CD4-positive, alpha-beta T cell treated with Interleukin-1 beta for 1 hour (primary cell): ENCODE measurements at places on chromosomes 12 and 14.

GRCh38 chr12:75177997-75178396 lies 31.6 kb downstream of the KCNC2 start:
- no peak for DNase-seq

GRCh38 chr14:97697772-97698171 lies 900.6 kb downstream of the VRK1 start:
- DNase-seq = peak; percentile 49

- no peak for DNase-seq
Observed at GRCh38 chr12:93614917-93615596, 42.6 kb downstream of the SOCS2 start.

DNA sequence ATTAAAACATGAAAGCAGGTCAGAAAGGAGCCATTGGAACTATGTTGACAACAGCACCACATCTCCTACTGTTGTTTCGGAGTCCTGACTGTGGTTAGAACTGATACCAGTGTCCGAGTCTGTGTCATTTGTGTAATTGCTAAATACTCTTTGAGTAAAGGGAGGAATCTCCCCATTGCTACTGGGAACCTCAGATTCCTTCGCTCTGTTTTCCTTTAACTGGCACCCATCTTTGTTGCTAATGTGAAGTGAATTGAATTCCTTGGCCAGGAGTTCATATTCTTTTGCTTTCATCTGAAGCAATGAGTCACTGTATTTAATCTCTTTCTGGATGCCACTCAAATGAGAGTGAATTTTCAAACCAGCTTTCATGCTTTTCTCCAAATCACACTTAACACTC lies 31.5 kb downstream of the RASSF9 start:
- no peak for DNase-seq

DNA sequence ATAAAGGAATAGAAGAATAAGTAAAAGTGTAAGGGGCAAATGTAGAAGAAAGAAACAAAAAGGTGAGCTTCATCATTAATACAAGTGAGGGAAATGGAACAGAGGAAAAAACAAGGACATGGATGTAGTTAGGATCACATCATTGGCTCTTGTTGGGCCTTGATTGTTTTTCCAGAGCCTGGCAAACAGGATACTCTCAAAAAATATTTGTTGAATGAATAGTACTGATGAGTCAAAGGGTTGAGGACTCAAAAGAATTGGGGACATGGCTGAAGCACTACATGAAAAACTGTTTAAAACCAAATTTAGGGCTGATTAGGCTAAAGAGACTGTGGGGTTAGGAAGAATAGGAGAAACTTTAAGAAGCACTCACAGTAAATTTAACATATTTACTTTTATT lies 11.4 kb upstream of the SRP54 start:
- no peak for DNase-seq

- no peak for DNase-seq
Observed at GRCh38 chr12:79252358-79253075, 387.9 kb downstream of the SYT1 start.

GRCh38 chr12:101743724-101744472 lies 4.6 kb upstream of the SYCP3 start:
- DNase-seq = peak; percentile 85

DNA sequence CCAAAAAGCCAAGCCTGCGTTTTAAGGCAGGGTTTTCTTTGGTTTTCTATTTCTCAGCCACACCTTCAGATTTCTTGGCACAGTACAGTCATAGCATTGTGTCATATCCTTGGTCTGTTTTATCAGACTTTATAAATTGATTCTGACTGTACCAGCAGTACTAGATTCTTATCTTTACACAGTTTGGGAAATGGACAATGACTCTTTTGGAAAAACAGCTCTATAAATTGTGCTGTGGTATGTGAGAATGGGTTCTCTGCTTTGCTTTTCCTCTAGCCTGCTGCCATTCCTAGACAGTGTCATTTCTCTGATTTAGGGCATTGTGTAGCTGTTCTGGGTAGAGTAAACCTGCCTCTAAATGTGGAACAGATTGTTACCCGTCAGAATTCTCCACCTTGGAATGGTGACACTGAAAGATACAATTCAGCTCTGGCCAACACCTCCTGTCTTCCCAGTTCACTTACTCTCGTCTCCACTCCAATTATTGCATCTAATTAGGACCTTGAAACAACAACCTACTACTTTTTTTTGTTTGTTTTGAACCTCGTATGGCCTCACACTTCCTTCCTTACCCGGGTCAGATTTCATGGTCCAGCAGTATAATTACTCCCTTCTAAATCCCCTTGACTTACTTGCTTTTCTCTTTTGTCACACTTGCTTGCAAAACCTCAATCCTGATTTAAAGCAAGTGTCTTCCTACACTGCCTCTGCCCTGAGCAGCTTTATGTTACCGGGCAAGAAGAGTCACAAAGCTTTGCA lies 226.3 kb downstream of the ERC1 start:
- no peak for DNase-seq

- DNase-seq = no peak
Observed at GRCh38 chr14:52080808-52081755, 12.2 kb upstream of the NID2 start.

GRCh38 chr14:33207467-33208017 lies 268.9 kb downstream of the NPAS3 start:
- DNase-seq = no peak

- no peak for DNase-seq
Observed at GRCh38 chr12:67966560-67966959, 22.7 kb upstream of the IFNG-AS1 start.

- DNase-seq = no peak
Observed at GRCh38 chr12:84913129-84913515, 523 bp upstream of the SLC6A15 start.

DNA sequence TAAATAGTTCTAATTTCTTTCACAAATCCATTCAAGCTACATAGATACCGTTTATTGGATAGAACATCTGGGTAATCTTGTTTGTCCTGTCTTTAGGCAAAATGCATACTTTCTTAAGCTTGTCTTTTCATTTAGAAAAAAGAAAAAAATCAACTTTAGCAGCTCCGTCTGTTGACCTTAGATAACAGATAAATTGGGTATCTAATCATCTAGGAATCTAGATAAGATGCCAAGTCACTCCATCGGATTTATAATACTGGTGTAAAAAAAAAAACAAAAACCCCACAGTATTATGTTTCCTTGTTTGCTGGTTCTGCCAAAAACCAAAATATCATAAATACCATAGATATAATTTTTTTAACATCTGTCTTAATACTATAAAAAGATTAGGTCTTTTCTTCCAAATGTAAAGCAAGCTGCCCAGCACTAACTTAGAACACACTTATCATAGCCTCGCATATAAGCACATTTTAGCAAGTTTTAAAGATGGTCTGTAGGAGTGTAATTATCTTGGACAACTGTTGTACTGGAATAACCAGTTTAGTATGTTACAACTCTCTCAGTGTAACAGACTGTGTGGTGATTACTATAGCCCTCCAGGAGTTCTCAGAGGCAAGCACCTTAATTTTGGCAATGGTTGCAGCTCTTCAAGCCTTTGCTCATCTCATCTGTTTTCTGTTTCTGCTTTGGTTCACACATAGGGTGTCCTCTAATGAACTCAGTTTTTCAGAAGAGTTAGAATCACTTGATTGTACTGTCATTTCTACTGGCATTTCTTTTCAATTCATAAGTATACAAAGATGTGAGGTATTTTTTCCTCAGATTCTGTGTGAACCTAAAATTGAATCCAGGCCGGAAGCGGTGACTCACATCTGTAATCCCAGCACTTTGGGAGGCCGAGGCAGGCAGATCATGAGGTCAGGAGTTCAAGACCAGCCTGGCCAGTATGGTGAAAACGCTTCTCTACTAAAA lies 83.1 kb downstream of the ANO6 start:
- no peak for DNase-seq

GRCh38 chr12:108857158-108857407 lies 300 bp downstream of the SSH1 start:
- DNase-seq = no peak

- no peak for DNase-seq
Observed at GRCh38 chr14:70451874-70452273, at the start of gene ADAM21. TSS of gene ADAM21 (plus strand) at chr14:70452174. CDS start at chr14:70457500, 5,326 bp downstream.

GRCh38 chr14:92880351-92880750 lies 42.6 kb upstream of the CHGA start:
- DNase-seq = no peak

- no peak for DNase-seq
Observed at GRCh38 chr12:59734371-59734770, 138.5 kb downstream of the SLC16A7 start.

- no peak for DNase-seq
Observed at GRCh38 chr12:19222558-19222957, 93.0 kb downstream of the PLEKHA5 start.

- peak; percentile 48 for DNase-seq
Observed at GRCh38 chr12:93742110-93742934, 65.1 kb downstream of the CRADD start.

GRCh38 chr12:67630373-67631088 lies 18.0 kb upstream of the DYRK2 start:
- peak; percentile 89 for DNase-seq

DNA sequence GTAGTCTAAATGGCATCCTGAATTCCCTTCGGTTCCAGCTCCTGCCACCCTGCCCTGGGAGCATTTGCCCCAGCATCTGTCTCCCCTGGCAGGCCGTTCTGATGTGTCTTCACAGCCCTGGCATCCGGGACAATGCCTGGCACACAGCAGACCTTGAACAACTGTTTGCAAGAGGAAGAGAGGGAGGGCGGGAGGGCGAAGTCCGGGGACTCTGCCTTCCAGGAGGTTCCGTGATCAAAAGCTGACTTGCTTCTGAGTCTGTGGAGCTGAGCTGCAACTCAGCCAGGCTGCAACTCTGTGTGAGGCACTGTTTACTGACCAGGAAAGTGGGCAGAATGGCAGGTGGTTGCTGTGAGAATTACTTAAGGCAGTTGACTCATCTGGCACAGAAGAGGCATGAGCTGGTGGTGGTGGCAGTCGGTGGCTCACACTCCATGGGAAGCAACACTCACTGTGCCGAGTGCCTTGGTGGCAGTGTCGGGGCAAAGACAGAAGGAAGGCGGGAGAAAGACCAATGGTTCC lies 61.1 kb upstream of the DLK1 start:
- no peak for DNase-seq

GRCh38 chr12:58926586-58926985 lies 6.3 kb upstream of the LRIG3 start:
- DNase-seq = no peak

DNA sequence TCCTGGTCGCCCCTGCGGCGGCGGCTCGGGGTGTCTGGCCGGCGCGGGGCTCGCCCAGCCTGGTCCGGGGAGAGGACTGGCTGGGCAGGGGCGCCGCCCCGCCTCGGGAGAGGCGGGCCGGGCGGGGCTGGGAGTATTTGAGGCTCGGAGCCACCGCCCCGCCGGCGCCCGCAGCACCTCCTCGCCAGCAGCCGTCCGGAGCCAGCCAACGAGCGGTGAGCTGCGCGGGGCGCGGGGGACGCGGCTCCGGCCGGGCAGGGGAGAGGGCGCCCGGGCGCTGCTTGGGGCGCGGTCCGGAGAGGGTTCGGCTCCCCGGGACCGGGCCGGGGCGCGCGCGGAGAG lies at the start of gene LGALS3:
LGALS3 (plus strand) TSS at position 167 of the 342 bp plus-strand sequence. CDS start 8,122 bp downstream, outside the sequence.
- DNase-seq = peak; percentile 42

DNA sequence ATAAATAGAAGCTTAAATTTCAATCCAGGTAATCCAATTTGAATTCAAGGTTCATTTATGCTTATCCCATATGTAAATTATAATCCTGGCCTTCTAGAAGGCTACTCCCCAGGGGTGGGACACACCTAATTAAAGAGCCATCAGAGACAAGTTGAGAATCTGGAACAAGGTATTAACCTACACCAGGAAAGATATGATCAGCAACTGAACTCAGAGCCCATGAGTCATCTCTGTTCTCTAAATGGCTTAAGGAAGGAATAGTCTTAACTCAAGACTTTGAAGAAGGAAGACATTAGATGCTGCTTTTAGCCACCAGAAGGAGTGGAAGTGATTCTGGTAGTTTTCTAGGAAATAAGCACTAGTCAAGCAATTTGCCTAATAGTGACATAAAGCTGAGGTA lies 88.0 kb downstream of the KIF21A start:
- DNase-seq = no peak

DNA sequence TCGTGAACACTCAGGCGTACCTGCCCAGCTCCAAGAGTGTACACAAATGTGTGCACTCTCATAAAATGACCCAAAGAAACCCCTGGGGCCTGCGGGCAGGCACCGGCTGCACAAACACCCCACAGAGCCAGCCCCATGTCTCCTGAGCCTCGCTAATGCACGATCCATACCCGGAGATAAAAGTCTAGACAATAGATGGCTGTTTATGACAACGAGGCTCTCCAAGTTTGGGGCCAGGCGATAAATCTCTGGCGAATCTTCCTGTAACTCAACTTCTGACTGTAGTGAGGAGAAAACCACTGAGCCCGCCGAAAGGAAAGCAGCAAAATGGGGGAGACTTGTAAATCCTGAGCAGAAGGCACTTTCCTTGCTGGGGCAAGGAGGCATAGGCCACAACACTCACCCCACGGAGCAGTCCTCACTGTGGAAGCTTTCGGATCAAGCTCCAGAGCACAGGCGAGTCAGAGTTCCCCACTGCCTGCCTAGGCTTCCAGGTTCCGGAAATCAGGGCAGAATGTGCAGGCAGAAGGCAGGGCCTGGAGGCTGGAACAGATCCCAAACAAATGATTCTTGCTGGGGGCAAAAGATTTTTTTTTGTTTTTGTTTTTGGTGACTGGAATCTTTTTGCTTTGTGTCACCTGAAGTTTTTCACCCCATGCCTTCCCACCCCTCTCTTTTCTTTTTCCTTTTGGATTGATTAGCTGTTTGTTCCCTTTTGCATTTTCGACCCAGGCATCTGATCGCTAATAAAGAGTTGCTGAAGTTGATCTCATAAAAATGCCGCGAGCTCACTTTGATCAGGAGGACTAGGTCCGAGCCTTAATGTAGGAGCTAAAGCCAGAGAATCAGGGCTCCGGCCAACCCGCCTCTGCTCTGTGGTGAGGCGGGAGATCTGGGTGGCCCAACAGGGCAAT lies 4.5 kb upstream of the HOXC11 start:
- DNase-seq = no peak

DNA sequence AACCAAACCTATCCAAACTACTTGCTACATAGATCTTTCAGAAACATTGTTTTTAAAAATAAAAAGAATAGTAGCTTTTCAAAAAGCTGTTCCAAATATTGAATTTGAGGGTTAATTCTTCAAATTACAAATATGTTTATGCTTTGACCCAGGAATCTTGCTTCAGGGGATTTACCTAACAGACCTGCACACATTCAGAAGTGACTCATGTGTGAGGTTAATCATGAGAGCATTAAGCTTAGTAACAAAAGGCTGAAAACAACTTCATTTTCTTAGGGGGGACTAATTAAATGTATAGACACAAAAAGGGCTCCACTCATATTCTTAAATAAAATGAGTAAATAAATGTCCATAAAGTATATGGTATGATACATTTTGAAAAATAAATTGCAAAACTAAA lies 672.4 kb upstream of the FLRT2 start:
- no peak for DNase-seq
